ENCODE measurements at places on chromosomes 16 and 17. TPM values are rescaled to one million over a fixed set of nuclear protein-coding genes. Genes with fewer than 3 reads are reported as not detected.
A peak's percentile ranks its signal among the peaks of the same experiment; 100 is the strongest.

ABCA9 gene
- total RNA-seq = 3.9 TPM

- peaks cover 71% of the 10 kb centered on the region for H3K4me1 ChIP-seq
- H3K27me3 ChIP-seq = no peaks in the 10 kb centered on the region
- peak overlapping the region; percentile 37 for H3K27ac ChIP-seq
- DNase-seq = no peak
- no peaks in the 10 kb centered on the region for H3K36me3 ChIP-seq
These were observed 267.5 kb downstream of the SEC14L1 start for GRCh38 chr17:77408284-77408683.

SDR42E1 gene
- 0.17 TPM for total RNA-seq

PSMB10 gene
- total RNA-seq = 63.2 TPM

- peak overlapping the region; percentile 95 for H3K4me3 ChIP-seq
- peak overlapping the region; percentile 82 for H3K27ac ChIP-seq
- peak; percentile 42 for DNase-seq
- no peaks in the 10 kb centered on the region for H3K27me3 ChIP-seq
- H3K4me1 ChIP-seq = no peaks in the 10 kb centered on the region
These were observed 677 bp downstream of the CBX1 start for GRCh38 chr17:48100591-48101011.

CDC6 gene
- 12.1 TPM for total RNA-seq

NUPR1 gene
- 232 TPM for total RNA-seq

HSPB9 gene
- 0.18 TPM for total RNA-seq

- no peaks in the 10 kb centered on the region for H3K27me3 ChIP-seq
- H3K4me1 ChIP-seq = no peaks in the 10 kb centered on the region
- H3K27ac ChIP-seq = peak overlapping the region; percentile 1
These were observed 42.6 kb downstream of the PIK3R5 start for GRCh38 chr17:8922928-8923327.

PLA2G10 gene
- not detected for total RNA-seq

All from adrenal gland (tissue), 19 donors.